ENCODE measurements at places on chromosomes 3 and 15.

DNA sequence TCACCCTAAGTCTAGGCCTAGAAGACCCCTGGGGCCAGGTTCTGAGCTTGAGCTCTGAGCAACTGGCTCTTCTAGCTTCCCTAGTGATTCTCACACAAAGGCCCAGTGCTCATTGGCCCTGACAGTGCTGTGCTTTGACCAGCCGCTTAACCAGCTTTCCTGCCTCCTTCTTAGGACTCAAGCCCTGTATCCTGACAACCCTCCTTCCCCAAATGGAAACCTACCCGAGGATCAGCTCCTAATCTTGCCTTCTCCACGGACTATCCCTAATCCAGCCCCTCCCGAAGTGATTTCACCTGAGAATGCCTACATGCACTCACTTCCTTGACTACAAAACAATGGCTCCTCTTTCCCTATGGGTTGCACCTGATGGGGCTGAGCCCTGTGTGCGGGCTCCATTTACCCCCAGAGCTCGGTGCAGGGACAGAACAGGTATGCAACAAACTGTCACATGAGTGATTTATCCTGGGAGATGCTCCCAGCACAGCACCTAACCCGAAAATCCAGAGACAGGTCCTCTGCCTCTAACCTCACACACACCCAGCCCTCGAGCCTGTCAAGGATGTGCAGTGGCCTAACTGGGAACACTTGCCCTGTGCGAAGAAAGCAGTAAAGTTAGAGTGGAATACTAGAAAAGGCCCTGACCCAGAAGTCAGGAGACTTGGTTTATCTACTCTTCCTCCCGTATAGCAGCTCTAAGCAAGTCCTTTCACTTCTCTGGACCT, 2.3 kb downstream of the MEGF11 start:
- DNase-seq: no peak

GRCh38 chr3:179373938-179374337, 26.4 kb downstream of the MFN1 start:
- no peak for DNase-seq

- DNase-seq: no peak
These were observed 45.7 kb downstream of the MORC1 start for GRCh38 chr3:109072194-109072593.

GRCh38 chr3:50655009-50655830, 19.5 kb upstream of the DOCK3 start:
- no peak for DNase-seq

DNA sequence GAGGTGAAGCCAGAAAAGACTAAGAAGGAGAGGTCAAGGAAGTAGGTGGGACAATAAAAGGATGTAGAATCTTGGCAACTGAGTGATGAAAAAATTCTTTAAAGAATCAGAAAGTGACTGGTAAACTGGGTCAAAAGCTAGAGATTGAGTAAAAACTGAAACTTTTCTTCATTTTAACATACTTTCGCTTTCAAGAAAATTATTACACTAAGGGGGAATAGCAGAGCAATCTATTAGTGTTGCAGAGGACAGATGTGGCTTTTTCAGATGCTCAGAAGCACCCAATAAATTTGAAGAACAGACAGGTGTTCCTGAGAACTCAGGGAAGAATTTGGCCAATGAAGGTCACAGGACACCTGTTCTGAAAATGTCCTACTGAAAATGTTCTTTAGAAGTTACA, 805.4 kb upstream of the ALCAM start:
- DNase-seq: no peak

DNA sequence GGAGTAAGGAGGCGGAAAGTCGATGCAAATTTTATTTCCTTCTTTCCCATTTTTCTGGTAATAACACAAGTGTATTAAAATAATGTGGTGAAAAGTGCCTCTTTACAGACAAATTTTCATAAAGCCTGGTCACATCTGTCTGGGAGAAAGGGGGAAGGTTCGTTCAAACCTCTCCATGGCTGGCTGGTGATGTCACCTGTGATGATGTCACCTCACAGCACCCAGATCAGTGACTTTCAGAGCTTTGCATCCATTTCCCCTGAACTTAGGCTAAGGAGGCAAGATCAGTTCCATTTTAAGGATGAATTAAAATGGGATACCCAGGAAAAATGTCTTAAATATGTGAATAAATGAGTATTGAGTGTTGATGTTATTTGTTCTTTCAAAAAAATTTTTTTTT, 34.1 kb downstream of the ATP10A start:
- no peak for DNase-seq

GRCh38 chr3:115989684-115990421, 366.5 kb downstream of the GAP43 start:
- no peak for DNase-seq

DNA sequence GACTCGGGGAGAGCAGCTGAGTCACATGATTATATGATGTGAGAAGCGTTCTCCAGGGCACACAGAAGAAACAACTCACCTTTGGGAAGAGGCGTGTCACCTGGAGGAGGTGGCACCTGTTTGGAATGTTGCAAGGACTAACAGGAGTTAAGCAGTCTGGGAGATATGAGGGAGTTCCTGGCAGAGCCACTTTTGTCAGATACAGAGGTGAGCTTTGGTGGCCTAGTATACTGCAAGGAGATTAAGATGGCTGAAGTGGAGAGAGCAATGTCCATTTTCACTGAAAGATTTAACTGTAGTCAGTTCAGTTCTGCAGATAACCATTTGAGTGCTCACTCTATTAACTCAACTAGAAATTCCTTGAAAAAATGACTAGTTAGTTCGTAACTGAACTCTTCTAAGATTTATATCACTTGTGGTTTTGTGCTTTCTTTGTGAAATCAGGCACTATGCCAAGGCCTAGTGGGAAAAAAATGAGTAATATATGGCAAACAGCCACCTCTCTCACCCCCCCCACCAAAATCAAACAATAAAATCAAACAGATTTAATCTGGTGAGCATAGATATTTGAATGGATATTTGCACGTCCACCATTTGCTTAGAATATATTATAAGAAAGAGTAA, 61.3 kb downstream of the CRYBG3 start:
- no peak for DNase-seq

GRCh38 chr3:8555725-8556472, 54.3 kb downstream of the LMCD1 start:
- no peak for DNase-seq

DNA sequence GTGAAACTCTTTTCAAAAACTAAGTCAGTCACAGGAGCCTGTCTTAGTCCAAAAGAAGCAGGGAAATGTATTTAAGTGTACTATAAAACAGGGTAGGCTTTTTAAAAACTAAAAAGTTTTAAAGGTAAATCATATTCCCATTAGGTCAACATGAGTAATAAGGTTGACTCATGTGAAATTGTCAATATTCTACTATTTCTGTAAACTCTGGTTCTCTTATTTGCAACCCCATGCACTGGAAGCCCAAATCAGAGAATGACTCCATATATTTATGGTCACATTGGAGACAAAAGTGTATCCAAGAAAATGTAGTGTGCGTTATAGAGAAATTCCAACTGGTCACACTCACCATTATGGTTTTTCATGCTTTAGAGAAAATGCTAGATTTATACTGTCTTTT, 600.3 kb upstream of the TGFBR2 start:
- no peak for DNase-seq

DNA sequence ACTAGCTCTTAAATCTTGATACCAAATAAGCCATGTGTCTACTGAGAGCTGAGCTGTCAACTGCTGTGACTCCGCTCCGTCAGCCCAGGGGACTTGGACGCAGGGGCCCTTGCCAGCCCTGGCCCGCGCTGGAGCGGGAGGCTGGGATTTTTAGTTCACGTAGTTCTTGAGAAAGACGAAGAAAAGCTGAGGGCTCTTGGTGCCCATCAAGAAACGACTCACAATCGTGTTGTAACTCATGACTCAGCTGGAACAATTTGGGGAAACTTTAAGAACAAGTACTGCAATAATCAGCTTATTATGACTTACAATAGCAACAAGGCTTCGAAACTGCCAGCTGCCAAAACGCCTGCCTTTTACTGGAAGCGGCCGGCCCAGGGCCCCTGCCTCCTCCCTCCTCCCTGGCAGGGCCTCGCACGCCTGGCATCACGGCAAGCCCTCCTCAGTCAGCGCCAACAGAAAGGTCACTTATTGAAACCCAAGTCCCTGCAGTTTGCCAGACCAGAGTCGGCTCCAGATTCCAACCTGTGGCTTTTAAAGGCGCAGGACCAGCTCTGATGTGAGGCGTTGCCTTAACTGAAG, 60.3 kb downstream of the RGMA start:
- no peak for DNase-seq

DNA sequence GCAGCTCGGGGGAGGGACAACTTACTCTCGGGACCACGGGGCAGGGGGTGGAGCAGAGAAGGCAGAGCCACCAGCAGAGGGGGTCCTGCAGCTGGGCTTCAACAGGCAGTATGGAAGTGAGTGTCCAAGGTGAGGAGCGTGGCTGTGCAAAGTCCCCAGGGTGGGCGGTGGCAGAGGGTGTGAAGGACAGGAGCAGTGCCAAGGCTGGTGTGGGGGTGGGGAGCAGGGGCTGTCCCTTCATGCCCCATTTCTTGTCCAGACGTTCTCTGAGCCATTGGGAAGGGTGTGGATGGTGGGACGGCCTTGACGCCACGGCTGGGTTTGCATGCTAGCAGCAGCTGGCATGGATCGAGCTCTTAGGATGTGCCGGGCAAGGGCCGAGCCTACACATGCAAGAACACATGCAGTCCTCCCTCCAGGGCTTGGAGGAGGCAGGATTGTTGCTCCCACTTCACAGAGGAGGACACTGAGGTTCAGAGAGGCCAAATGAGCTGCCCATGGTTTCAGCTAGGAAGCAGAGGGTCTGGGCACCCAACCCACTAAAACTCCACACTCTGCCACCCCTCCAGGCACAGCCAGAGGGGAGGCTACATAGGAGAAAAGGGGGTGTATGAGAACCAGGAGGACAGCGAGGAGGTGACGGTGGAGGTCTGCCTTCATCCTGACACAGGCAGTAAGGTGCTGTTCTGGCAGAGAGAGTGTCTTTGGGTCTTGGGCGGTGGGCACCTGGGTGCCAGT, 93.6 kb downstream of the TBC1D2B start:
- no peak for DNase-seq

GRCh38 chr15:39165020-39165706, 415.7 kb upstream of the THBS1 start:
- no peak for DNase-seq

- peak; percentile 63 for DNase-seq
These were observed 2.0 kb downstream of the FAM43A start for GRCh38 chr3:194687638-194688199.

- DNase-seq: no peak
These were observed 4.4 kb downstream of the MTMR14 start for GRCh38 chr3:9653565-9654248.

GRCh38 chr15:31361764-31362515, 35.3 kb downstream of the KLF13 start:
- no peak for DNase-seq

DNA sequence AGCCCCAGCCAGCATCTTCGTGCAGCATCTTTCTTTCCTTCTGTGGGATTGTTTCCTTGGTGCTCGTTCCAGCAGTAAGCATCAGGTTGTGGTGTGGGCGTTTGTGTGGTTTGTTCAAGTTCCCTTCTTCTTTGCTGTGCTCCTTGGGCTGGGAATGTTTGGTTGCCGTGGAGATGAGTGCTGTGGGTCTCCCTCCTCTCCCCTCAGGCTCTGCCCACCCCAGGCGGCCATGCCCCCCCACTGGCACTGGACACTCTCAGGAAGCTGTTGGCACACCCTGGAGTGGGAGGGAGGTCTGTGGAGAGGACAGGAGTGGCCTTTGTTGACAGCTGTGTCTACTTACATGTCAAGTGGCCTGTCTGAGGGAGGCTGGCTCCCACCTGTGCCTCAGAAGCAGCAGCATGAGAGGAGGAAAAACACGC, 46.5 kb upstream of the SACM1L start:
- DNase-seq: no peak

DNA sequence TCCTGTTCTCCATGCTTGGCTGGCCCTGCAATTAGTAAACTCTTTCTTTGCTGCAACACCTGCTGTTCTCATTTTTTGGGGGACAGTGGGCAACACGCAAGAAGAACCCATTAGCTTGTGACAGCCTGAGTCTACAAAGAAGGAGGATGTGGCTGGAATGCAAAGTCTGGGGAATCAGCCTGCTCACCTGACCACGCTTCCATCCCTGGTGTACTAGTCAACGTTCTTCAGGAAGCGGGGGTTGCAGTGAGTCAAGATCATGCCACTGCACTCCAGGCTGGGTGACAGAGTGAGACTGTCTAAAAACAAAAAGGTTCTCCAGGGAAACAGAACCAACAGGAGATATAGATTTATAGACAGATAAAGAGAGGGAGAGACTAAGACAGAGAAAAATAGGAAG, 27.7 kb upstream of the KBTBD12 start:
- DNase-seq: no peak

GRCh38 chr15:95291898-95292472, 1038.5 kb upstream of the NR2F2 start:
- no peak for DNase-seq

GRCh38 chr3:72445827-72446217, 402.4 kb downstream of the SHQ1 start:
- DNase-seq: no peak

- no peak for DNase-seq
These were observed 262.4 kb downstream of the RORA start for GRCh38 chr15:60966746-60967145.

- DNase-seq: no peak
These were observed 421.2 kb downstream of the GABRG3 start for GRCh38 chr15:27392163-27392562.

- DNase-seq: no peak
These were observed 210.2 kb downstream of the THSD4 start for GRCh38 chr15:71325481-71325880.

Data from activated CD4-positive, alpha-beta T cell treated with anti-CD3 and anti-CD28 coated beads for 24 hours (primary cell).